ENCODE measurements at places on chromosomes 6 and 20.

GRCh38 chr6:2771079-2771478 lies 5.9 kb downstream of the WRNIP1 start:
- DNase-seq: no peak

- no peak for DNase-seq
Observed at GRCh38 chr6:96470296-96470695, 51.3 kb upstream of the UFL1 start.

DNA sequence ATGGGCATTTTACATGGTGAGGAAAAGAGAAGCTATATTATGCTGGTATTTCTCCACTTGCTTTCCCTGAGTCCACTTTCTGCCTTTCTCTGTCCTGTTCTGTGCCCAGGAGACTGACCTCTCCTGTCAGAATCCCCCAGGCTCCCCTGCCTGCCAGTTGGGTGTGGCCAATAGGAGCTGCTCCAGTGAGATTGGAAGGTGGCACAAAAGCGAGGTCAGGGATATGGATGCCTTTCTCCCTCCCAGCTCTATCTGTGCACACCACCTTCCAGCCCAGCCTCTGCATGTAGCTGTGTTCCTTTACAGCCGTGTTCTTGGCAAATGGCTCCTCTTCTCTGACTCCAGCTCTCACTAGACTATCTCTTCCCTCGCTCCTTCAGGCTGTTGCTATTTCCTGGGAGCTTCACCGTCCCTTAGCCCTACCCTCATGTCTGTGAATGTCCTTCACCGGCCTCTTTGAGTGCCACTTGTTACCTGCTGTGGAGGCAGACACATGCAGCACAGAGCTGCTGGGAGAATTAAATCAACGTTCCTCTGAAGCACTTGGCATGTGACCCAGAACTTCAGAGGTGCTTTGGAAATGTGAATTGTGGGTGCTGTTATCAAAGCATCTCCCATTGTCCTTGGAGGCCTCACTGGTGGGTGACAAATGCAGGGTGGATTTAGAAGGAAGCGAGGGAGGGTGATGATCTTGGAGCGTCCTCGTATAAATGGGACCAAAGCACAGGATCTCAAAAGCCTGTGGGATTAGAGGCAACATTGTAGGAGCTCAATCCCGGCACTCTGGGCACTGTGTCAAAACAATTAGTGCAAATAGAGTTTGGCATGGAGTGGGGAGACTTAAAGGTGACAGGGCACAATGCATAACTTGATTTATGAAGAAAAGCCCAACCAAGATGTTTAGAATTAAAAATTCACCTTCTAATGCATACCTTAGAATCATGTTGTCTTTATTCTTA lies 28.9 kb upstream of the RALGAPA2 start:
- no peak for DNase-seq

DNA sequence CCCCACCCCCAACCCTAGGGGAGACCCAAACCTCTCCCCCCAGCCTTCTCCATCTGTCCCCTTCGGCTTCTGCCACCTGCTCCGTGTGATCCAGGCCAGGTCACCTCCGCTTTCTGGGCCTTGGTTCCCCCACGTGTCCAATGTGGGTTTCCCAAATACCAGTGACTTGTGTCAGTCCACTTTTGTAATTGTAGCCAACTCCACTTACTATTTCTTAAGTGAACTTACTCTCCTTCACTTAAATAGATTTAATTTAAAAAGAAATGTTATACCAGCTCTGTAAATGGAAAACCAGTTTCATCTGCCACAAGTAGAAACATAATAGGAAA lies 10.0 kb upstream of the FAM110A start:
- no peak for DNase-seq

DNA sequence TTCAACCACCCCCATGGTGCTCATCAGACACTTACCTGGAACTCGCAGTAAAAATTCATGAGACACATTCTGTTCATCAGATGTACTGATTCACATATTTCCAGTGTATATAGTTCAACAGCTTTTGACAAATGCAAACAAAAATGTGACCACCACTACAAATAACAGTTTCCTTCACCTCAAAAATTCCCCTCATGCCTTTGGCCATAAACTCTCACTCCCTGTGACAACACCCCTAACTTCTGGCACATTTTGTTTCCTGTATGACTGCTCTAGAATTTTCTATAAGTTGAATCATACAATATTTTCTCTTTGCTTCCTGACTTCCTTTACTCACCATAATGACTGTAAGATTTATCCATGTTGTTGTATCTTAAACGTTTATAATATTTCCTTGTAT lies 63.7 kb downstream of the C6orf118 start:
- no peak for DNase-seq

- DNase-seq: no peak
Observed at GRCh38 chr6:24927985-24928745, 7.6 kb downstream of the RIPOR2 start.

- DNase-seq: no peak
Observed at GRCh38 chr6:125844989-125845388, 54.2 kb downstream of the NCOA7 start.

- DNase-seq: no peak
Observed at GRCh38 chr6:57040011-57040410, 6.5 kb upstream of the KIAA1586 start.

DNA sequence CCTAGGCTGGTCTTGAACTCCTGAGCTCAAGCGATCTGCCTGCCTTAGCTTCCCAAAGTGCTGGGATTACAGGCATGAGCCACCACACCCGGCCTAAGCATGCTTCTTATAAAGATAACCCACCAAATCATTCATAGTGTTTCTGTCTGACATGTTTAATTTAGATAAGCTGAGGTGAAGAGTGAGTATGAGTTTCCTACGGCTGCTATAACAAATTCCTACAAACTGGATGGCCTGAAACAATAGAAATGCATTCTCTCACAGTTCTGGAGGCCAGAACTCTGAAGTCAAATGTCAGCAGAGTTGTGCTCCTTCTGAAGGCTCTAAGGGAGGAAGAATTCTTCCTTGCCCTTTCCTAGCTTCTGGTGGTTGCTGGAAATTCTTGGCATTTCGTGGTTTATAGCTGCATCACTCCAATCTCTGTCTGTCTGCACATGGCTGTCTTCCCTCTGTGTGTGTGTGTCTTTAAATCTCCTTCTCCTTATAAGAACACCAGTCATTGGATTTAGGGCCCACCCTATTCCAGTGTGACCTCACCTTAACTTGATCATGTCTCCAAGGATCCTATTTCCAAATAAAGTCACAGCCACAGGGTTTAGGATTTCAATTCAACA lies 29.9 kb downstream of the MAPK13 start:
- DNase-seq: no peak

GRCh38 chr20:20160520-20160919 lies 108.2 kb downstream of the CFAP61 start:
- DNase-seq: no peak

DNA sequence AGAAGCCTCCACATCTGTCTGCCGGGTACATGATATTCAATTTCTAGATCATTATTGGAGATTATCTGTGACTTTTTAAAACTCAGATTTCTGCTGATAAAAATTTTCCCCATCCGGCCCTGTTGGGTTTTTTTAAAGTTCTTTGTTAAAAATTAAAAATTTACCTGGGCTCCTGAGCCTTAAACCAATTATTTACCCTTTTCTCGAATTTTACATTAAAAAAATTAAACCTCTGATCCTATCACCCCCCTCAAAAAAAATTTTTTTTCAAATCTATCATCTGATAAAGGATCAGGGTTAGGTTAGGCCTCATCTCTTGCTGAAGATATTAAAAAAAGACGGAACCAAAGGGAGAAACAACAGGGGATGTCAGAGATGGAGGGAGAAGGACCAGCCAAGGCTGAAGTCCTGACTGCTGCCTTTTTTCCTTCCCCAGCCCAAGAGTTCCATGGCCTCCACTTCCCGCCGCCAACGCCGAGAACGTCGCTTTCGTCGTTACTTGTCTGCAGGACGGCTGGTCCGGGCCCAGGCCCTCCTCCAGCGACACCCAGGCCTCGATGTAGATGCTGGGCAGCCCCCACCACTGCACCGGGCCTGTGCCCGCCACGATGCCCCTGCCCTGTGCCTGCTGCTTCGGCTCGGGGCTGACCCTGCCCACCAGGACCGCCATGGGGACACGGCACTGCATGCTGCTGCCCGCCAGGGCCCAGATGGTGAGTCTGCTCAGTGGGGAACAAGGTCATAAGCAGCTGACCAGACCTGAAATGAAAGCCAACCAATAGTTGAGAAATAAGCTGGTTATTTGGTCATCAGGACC lies 527 bp downstream of the NFKBIL1 start:
- DNase-seq: no peak

DNA sequence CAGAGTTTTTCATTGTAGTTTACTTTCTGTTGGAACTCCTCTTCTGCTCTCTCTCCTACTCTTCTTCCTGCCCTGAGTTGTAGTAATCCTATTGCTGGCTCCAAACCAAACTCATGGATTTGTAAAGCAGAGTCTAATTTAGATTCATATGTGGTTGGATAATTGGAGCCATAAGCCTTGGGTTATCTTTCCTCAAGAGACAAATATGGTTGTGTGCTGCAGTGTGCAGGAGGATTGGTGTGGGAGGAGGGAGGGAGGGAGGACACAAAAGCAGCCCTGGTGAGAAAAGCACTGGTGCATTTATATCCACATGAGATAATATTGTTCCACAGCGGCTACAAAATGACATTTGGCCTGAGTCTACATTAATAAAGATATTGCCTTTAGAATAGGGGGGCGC lies 4.2 kb downstream of the HLA-G start:
- no peak for DNase-seq

- DNase-seq: peak; percentile 1
Observed at GRCh38 chr6:8904754-8905153, 469.4 kb upstream of the SLC35B3 start.

- no peak for DNase-seq
Observed at GRCh38 chr6:14309516-14309915, 191.9 kb downstream of the CD83 start.

DNA sequence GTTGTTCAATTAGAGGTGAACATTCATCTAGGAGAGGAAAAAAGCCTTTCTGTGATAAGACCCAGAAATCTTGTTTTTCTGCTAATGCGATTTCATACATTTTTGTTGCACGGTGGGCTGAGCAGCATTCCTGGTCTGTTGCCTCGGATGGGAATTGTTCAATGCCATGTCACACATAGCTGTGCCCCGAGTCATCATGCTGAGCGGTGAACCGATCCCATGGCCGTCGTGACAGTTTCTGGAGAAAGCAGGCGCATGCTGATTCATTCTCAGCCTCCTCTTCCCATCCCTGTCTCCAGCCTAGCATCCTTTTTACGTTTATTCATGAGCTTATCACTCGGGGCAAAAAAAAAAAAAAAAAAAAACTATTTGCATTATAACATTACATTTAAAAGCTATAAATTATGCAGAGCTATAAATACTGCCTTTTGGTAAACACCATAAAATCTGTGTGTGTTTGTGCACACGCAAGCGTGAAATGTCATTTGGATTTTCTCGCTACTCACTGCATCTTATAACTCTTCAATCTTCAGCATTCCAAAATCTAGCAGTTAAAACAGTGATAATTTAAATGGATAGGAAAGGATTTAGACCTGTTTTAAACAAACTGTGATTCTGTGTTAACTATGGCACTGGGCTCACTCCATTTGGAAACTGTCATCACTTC lies 58.9 kb upstream of the IFNGR1 start:
- no peak for DNase-seq

DNA sequence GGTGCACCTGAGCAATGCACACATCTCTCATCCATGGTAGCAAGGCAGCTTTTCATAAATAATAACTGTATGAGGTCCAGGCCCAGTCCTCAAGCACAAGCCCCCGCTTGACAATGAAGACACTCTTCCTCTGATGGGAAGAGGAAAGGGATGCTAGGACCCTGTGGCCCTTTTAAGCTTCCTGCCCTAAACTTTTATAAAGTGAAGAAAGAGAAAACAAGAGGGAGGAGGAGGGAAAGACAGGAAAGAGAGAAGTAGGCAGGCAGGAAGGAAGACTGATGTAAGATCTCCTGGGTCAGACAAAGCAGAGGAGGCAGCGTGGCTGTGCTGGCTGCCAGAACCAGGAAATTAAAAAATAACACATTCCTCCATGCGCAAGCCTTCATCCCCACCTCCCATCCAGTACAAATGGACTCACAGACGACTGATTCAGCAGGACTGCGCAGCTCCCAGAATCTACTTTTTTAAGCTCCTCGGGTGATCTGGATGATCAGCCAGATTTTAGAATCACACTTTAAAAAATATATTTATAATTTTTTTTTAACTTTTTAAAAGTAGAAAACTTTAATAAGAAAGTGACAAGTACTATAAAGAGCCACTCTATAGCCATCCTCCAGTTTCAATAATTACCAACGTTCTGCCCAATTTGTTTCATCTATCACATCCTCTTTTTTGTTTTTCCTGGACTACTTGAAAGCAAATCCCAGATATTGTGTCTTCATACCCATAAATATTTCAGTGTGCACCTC lies 16.5 kb downstream of the TNFAIP3 start:
- no peak for DNase-seq

- no peak for DNase-seq
Observed at GRCh38 chr6:15698471-15698870, 35.6 kb upstream of the DTNBP1 start.

DNA sequence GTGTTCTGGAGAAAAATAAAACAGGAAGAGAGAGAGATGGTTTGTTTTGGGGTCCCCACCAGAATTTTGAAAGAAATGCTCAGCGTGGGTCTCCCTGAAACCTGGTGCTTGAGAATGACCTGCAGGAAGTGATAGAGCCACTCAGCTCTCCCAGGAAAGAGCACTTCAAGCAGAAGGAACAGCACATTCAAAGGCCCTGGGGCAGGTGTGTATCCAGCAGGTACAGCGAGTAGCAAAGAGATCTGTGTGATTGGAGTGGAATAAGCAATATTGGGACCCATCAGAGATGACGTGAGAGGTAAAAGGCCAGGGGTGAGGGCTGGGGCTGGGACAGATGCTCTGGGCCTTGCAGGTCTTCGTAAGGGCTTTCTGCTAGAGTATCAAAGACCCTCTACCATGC lies 89.5 kb upstream of the CCDC167 start:
- DNase-seq: no peak

DNA sequence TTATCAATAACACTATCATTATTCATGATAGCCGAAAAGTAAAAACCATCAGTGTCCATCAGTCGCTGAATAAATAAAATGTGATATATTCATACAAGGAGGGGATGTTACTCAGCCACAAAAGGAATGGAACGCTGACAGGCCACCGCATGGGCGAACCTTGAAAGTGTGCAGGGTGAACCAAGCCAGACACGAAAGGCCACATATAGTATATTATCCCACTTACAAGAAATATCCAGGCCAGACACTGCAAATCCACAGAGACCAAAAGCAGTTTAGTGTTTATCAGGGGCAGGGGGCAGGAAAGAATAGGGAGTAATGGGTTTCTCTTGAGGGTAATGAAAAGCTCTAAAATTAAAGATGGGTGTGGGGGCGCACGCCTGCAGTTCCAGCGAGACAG lies 5.7 kb downstream of the SOX18 start:
- no peak for DNase-seq

DNA sequence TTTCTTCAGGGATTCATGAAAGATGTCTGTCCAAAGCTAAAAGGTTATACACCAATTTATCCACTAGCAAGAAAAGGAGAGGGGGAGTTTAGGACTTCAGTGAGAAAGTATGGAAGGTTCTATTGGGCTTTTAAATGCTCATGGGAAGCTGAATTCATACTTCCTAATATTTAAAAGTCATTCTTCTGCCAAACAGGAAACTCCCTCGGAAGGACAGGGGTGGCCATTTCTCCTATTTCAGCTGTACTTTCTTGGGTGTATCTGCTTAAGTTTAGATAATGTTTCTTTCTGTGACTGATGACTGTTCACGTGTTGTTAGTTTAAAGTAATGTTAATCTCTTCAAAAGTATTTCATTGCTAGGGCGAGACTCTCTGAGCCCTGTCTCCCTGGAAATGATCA lies 80.5 kb upstream of the IFNGR1 start:
- no peak for DNase-seq

All from NCI-H1436 (cell line).